ENCODE measurements at places on chromosomes 6 and 20.

- DNase-seq: no peak
These were observed 5.7 kb upstream of the TENT5A start for GRCh38 chr6:81758221-81758620.

DNA sequence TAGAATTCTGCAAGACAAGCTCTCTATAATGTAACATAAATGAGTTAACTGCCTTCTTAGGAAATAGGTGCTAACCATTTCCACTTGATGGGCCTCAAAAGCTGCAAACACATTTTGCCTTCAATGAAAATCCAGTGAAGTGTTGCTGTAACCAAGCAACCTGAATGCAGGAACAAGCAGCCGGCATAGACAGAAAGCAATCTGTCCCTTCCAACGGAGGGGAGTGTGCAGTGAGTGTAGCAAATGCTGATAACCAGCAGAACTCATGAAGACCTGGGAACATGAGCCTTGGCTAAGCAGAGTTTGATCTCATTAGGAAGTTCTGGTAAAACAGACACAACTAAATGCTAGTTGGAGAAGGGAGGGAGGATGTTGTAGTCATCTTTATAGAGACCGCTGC, 697.8 kb downstream of the KIF16B start:
- DNase-seq: no peak

DNA sequence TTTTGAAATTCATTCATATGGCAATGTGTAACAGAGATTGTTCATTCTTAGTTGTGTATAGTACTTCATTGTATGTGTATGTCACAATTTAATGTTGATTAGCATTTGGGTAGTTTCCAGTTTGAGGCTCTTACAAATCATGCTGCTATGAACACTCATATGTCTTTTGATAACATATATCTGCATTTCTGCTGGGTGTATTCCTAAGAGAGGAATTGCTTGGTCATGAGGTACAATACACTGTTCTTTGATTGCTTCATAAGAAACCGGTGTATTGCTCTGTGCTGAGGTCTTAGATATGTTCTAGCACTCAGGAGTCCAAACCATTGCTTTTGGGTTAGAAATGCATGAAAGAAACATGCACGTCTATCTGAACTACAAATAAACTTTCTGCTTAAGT, 492.9 kb upstream of the JAG1 start:
- no peak for DNase-seq

- DNase-seq: no peak
These were observed 96.2 kb upstream of the CNR1 start for GRCh38 chr6:88262332-88262731.

- DNase-seq: no peak
These were observed 11.8 kb upstream of the SNPH start for GRCh38 chr20:1254254-1254653.

All from stimulated activated CD4-positive, alpha-beta T cell treated with anti-CD3 and anti-CD28 coated beads, Interleukin-1b, Interleukin-23, amount 100 ng/mL, for 1 hour (primary cell).